Muscle of leg (tissue), 16 donors: ENCODE measurements at places on chromosomes 5 and 9.

DNA sequence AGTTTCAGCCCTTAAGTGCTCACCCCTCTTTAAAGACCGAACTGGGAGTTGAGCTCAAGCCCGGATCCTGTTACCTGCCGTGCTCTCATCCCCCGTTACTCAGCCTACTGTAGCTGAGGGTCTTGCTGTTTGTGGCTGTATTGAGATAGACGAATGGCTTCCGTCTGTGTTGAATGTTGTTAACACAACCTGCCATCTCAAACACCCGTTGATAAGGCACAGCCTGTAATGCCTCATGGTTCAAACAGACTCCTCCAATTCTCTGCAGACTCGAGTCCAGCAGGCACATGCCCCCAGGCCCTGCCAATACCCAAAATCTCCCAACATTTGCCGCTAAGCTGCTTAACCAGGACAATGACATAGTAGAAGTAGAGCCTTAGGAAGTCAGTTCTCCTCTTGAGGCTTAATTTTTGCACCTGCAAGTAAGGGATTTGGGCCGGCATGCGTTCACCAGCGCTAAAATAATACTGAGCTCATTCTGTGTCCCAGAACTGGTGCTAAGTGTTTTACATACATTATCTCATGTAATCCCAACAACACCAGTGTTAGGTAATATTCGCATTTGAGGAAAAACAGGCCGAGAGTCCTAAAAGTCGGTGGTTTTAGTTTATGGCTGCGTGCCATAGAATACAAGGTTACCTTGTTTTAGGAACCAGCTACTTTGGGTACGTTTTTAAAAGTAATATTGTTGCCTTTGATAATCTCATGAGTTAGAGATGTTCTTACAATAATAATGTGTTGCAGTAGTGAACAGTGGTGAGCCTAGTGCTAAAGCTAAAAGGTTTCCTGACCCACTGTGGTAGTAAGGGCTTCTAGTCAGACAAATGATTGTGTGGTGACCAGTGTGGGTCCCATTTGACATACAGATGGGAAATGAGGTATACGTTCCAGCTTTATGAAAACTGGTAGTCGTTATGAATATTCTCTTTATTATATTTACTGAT is 1.5 kb upstream of the RFX3 start:
- peak; percentile 59 for DNase-seq

DNA sequence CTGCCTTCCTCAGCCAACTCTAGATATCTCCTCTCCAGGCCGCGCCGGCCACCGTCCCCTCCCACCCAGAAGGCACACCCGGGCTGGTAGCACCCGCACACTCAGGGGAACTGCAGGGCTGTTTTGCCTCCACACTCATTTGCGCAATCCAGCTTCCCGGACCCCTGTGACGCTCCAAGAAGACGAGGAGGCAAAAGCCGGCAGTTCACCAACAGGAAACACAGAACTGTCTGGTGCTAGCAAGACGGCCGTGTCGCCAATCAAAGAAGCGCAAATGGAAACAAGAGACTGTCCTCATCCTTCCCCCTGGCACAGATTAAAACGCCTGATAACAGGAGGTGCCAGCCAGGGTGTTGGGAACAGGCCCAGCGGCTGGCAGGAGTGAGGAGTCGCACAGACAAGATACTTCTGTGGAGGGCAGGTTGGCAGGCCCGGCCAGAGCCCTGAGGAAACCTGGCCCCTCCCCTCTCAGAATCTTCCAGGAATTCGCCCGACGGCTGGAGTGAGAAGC is 7.8 kb downstream of the AGPAT2 start:
- DNase-seq = peak; percentile 66

GRCh38 chr5:154251529-154251928 is 61.0 kb downstream of the GALNT10 start:
- DNase-seq = peak; percentile 36

GRCh38 chr9:13109781-13110180 is 169.7 kb downstream of the MPDZ start:
- no peak for DNase-seq

DNA sequence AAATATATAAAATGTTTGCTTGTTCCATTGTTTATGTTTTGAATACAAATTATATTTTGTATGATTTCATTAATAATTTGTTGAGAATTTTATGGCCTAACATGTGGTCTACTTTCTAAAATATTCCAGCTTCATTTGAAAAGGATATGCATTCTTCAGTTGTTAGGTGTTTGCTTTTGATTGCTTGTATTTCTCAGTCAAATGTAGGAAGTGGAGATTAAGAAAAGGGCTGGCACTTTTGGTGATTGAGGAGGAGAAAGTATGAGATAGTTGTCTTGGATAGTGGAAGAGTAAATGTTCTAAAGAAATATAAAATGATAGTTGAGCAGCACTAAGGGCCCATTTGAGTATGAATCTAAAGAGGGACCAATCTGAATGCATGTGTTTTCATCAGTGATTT is 23.1 kb downstream of the JAK2 start:
- no peak for DNase-seq

DNA sequence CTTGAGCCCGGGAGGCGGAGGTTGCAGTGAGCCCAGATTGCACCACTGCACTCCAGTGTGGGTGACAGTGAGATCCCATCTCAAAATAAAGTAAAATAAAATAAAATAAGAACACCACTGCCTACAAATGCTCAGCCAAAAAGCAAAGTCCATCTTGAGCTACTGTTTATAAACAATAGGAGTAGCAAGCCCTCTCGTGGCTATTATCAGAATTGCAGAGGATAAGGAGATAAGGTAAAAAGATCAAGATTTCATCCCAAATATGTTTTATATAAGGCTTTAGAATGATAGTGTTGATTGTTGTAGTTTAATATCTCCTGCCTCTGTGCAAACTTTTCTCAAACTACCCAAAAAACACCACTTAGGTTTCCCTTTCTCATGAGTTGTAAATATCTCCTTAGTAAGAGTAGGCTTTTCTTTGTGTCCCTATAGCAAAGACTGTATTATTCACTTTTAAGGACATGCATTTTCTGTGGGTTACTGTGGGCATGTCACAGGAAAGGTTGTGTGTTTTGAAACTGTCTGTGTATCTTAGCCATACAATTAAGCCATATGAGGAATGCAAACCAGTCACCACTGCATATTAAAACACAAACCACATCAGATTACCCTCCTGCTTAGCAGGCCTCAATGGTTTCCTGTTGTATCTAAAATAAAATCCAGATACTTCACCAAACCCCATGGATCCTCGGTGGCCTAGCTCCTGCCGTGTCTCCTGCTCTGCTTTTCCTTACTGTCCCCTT is 31.8 kb upstream of the CKS2 start:
- peak; percentile 75 for DNase-seq

- no peak for DNase-seq
These were observed 9.5 kb upstream of the HAND1 start for GRCh38 chr5:154487541-154487940.

DNA sequence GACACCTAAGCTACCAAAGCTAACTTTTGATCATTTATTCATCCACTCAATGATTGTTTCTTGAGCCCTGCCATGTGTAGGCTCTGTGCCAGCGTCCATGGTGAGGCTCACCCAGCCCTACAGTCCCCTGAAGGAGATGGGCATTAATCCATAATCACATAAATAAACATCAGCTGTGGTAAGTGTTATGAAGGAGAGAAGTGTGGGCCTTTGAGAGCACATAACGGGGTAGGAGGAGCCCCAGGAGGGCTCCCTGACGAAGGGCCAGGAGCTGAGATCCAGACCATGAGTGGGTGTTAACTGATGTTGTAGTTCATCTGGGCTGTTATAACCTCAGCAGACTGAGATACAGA is 53.9 kb upstream of the AFAP1L1 start:
- DNase-seq = no peak

DNA sequence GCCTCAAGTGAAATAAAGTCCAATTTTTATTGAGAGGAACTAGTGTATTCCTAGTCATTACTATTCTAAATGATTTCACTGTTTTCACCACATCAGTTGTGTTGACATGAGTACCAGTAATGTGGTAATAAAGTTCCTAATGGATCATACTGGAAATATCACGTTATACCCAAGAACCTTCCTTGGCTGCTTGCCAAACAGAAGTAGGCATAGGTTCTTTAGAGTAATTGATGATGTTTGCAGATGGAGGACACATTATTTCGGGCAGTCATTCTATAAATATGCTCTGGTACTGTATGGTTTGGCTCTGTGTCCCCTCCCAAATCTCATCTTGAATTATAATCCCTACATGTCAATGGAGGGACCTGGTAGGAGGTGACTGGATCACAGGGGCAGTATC is 15.1 kb downstream of the SNCAIP start:
- no peak for DNase-seq

- DNase-seq = no peak
These were observed 132.5 kb upstream of the FER start for GRCh38 chr5:108615216-108615615.

- no peak for DNase-seq
These were observed 11.4 kb upstream of the DAB2IP start for GRCh38 chr9:121640076-121640475.

GRCh38 chr5:76789991-76790581 is 28.7 kb upstream of the F2RL1 start:
- DNase-seq = no peak

GRCh38 chr5:125321654-125322053 is 575.2 kb upstream of the ZNF608 start:
- DNase-seq = no peak
